KG1 (cell line): ENCODE measurements at places on chromosomes 3 and 15.

DNA sequence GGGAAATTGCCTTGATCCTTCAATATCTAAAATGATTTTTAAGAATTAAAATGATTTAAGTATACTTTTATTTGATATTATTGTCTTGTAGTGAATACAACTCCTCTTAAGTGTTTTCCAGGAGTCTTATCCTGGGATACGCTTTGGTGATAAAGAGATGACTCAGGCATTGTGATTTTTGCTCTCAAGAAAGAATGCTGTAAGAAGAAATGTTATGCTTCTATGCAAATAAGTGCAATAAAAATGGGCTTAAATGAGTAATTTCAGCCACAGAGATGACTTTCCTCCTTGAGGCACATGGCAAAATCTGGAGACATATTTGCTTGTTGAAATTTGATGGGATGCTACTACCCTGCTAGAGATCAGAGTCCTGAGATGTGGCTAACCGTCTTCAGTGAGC, 358.6 kb upstream of the BCHE start:
- no peak for DNase-seq

DNA sequence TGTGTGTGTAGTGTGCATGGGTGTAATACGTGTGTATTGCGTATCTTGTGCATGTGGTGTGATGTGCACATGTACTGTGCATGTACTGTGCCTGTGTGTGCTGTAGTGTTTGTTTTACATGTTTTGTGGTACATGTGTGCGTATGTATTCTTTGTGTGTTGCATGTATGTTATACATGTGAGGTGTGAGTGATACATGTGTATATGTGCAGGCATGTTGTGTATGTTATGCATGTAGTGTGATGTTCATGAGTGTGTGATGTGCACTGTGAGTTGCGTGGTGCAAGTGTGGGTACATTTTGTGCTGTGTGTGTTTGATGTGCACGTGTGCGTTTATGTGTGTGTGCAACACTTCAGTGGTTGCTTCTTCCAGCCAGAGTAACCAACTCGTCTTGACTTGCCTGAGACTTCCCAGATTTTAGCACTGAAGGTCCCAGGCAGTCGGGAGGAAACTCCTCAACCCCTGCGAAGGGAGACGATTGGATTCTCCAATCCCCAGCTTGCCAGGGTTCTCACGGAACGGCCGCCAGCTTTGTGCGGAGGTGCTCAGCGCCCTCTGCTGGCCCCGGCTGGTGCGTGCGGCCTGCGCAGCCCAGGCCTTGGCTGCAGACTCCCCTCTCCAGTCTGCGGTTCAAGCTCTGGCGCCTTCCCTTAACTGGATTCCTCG, 3.6 kb downstream of the GALNT15 start:
- DNase-seq, result no peak

- DNase-seq, result no peak
These were observed 39.7 kb upstream of the MYZAP start for GRCh38 chr15:57551715-57552677.

DNA sequence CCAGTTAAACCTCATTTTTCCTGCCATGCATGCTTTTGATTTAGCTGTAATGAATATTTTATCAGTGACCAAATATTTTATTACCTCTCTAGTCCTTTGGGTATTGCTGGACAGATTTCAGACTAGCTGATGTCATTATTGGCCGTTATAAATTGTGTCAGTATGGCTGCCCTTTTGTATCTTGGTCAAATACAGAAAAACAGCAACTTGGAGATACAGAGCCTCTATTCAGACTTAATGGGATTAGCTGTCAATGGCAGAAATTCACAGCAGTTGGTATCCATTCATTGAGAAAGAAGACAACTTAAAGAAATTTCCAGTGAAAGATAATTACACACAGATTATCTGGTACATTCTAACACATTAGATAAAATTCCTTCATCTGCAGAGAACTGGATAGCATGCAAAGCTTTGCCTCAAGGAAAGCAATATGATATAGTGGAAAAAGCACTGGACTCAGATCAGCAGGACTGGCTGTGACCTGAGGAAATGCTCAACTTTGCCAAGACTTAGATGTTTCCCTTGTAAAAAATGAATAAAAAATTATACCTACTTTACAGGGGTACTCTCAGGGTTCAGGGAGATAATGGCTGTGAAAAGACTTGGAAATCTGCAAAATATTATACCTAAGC, 20.8 kb downstream of the COL6A6 start:
- no peak for DNase-seq

- no peak for DNase-seq
These were observed 154.2 kb upstream of the TSPAN3 start for GRCh38 chr15:77225088-77225487.

GRCh38 chr15:67035886-67036285, 29.5 kb upstream of the SMAD3 start:
- no peak for DNase-seq

DNA sequence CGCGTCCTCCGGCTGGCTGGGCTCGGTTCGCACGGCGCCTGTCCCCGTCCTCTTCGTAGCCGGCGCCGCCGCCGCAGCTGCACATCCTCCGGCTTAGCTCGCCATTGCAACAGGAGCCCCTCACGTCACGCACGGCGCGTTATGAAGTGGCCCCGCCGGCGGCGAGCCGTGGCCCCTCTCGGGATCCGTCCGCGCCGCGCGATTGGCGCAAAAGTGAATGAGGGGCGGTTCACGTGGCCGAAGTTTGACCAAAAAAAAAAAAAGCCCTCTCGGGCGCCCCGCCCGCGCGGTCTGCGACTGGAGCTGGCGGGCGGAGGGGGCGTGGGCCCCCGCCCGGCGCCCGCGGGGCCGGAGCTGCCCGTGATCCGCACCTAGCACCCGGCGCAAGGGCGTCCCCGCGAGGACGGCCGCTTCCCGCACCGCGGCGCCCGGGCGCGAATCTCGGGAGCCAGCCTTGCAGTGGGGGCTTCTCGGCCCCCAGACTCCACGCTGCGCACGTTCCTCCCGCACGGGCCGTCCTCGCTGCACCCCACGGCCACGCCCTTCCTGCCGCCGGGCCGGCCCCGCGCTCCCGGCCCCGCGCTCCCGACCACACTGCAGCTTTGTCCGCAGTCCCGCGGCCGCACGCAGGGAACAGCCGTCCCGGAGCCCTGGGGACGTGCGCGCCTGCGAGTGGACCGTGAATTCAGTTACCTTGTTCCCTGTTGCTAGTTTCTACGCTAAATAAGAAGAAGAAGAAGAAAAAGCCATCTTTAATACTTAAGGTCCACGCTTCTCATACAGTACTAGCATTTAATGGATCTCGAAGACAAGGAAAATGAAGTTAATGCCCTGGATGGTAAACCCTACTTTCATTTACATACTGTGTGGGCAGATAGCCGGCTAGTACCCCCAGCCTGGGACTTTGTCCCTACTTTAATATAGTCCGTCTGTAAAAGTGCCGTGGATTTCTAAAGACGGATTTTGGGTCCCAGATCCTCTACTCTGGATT, at the start of gene CHSY1:
CHSY1 (minus strand) TSS at position 219 of the 991 bp plus-strand sequence. CDS start 592 bp downstream, outside the sequence.
- DNase-seq, result peak; percentile 59
